Smooth muscle cell of the brain vasculature (primary cell): ENCODE measurements at places on chromosomes 6 and 20.

GRCh38 chr6:161813156-161813555 is 539.3 kb upstream of the AGPAT4 start:
- no peak for DNase-seq

DNA sequence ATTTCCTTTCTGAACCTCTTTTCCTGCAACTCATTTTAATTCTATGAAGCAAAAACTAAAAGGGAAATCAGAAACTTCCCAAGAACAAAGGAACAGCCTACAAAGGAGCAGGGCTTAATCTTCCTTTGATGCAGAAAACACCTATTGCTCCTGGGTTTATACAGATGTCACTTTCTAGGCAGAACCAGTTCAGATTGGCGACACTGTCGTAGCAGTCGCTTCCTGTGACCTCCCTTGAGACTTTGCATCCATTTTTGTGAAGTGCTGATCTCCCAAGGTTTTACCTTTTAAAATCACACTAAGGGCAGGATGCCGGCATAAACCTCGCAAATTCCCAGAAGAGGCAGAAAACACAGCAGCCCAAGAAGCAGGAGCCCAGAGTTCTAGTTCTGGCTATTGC is 40.1 kb downstream of the JAG1 start:
- no peak for DNase-seq

DNA sequence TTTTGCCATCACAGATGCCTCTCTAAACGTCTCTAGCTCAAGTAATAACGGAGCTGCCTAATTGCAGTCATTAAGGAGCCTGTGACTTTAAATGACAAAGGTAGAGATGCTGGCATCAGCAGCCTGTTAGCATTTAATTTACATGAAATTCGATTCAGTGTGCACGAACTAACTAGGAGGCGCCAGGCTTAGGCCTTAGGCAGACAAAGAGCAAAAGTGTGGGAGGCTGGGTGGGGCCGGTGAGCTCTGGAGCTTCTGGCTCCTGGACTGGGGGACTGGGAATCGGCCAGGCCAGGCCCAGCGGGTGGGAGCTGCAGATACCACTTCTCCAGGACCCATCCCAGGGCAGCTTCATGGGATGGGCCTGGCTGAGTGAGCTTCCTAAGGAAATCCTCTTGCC is 170.0 kb upstream of the AGPAT4 start:
- DNase-seq: no peak

DNA sequence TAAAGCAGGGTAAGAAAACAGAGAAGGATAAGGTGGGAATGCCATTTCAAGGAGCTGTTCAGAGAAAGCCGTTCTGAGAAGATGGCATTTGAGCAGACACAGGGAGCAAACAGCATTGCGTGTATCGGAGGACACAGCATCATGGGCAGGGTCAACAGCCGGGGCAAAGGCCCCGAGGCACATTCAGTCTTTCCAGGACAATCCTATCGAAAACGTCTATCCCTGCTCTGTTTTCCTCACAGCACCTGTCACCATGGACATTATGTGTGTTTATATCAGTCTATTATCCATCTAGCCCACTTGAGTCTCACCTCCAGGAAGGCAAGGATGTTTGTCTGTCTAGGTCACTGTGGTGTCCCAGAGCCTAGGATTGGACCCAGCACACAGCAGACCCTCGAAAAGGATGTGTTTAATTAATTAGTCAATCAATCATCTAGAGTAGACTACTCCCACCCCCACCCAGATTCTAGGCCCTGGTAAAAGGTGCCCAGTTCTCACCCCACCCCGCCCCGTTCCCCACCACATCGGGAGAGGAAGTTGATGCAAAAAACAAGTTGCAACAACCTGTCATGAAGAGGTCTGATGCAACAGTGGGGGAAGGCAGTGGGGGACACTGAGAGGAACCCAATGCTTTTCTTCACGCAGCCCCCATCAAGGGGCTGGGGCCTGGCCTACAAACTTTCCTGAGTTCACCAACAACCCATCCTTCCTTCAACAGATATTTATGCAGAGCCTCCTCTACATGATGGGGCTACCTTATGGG is 66.6 kb downstream of the PREX1 start:
- DNase-seq: no peak

GRCh38 chr6:16450285-16450684 is 211.9 kb downstream of the GMPR start:
- no peak for DNase-seq

DNA sequence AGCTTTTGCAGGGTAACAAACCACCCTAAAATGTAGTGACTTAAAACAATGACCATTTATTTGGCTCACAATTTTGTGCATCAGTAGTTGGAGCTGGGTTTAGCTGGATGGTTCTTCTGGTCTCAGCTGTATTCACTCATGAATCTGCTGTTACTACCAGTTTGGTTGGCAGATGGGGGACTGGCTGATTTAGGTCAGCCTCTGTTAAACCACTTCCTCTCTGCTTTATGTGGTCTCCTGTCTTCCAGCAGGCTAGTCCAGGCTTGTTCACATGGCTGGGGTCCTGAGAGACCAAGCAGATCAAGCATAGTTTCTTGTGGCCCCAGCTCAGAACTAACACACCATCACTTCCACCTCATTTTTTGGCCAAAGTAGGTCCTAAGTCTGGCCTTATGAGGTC is 67.2 kb upstream of the LAMP5 start:
- no peak for DNase-seq
